ENCODE measurements at places on chromosomes 7 and 10.

DNA sequence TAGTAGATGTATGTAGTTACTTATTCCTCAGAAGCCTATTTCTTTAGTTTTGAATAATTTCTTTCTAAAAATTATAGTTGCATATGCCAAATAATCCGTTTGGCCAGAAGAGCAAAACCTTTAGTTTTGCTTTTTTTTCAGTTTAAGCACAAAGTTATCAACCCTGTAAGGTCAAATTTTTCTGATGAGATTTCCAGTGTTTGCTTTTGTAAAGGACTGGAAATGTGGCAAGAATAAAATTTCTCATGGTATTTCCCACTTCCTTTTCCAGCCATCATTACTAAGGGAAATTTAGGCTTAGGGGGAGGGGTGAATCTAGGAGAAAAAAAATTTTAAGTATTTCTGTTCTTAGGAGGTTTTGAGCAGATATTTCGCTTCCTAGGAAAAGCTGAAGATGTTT, 7.6 kb downstream of the CALD1 start:
- DNase-seq = no peak

GRCh38 chr7:32399311-32399710, 90.9 kb downstream of the LSM5 start:
- DNase-seq = no peak

- DNase-seq = no peak
These were observed 6.6 kb upstream of the TPK1 start for GRCh38 chr7:144842377-144842851.

DNA sequence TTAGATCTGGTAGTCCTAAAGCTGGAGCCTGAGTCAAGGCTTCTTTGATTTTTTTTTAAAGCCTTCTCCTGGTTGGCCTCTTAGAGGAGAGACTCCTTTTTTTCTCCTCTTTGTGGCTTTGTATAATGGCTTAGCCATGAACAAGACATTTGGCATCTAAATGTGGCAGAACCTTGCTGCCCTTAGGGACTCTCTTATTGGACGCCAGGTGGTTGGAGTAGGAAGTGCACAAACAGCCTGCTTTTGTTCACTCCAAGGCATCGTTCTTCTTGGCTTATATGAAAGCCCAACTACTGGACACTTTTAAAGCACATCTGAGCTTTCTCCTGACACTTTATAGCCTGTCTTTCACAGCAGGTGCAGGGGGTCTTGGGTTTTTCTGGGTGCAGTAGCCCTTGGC, 25.0 kb downstream of the ZPBP start:
- no peak for DNase-seq

- DNase-seq = no peak
These were observed 95.5 kb downstream of the PPP1R17 start for GRCh38 chr7:31782411-31782991.

GRCh38 chr10:13555884-13556510, 27.2 kb upstream of the BEND7 start:
- no peak for DNase-seq

DNA sequence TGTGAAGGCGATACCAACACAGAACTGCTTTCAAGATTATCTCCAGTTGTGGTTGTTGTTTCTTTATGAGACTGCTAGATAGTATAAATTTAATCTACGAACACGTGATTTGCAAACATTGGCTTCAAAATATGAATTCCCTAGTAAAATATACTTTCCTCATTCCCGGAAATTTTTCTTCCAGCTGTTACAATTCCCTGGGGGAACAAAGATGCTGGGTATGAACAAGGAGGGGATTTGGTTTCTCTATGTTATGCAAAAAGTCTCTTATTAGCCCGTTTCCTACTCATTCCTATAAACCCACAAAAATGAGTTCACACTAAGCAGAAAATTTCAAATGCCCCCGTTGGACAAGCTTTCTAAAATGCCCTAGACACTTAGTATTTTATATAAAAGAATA, 928.3 kb downstream of the CNTNAP2 start:
- DNase-seq = no peak

GRCh38 chr7:46569133-46569465, 648.0 kb upstream of the IGFBP3 start:
- DNase-seq = no peak

DNA sequence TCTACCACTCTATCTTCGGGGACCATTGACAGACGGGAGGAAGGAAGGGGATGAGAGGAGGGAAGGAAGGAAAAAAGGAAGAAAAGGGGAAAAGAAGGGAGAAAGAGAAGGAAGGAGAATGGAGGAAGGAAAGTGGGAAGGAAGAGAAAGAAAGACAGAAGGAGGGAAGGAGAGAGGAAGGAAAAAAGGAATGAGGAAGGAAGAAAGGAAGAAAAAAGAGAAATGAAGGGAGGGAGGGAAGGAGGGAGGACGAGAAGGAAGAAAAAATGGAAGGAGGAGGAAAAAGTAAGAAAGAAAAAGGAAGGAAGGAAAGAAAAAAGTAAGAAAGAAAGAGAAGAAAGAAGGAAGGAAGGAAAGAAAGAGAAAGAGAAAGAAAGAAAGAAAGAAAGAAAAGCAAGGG, 128.9 kb downstream of the ADARB2 start:
- DNase-seq = no peak

GRCh38 chr10:93436591-93437085, 45.5 kb downstream of the MYOF start:
- DNase-seq = no peak

DNA sequence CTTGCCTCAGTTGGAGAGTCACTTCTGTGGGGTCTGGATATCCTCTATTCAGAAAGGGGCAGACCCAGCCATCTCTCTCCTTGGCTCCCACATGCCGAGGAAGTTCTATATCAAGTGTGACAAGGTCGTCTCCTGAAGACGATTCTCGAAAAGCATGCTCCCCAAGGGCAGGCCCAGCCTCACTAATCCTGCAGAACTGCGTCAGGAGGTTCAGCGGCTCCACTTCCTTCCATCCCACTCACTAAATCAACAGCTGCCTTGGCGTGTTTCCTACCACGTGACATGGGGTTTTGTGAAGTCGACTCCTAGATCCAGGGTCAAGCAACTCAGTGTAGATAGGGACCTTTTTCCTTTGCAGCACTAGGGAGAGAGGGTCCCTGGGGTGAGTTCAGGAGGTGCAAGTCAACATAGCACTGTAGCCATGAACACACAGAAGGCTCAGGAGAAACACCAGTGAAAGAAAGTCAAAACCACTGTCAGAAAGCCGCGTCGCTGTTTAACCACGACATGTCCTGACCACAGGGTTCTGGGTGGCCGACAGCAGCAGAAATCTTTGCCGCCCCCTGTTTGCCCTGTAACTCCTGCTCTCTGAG, 156.4 kb downstream of the PRPF18 start:
- no peak for DNase-seq

- DNase-seq = no peak
These were observed 195.4 kb downstream of the SKIDA1 start for GRCh38 chr10:21329995-21330627.

- DNase-seq = no peak
These were observed 5.2 kb downstream of the CHPF2 start for GRCh38 chr7:151237244-151238189.

DNA sequence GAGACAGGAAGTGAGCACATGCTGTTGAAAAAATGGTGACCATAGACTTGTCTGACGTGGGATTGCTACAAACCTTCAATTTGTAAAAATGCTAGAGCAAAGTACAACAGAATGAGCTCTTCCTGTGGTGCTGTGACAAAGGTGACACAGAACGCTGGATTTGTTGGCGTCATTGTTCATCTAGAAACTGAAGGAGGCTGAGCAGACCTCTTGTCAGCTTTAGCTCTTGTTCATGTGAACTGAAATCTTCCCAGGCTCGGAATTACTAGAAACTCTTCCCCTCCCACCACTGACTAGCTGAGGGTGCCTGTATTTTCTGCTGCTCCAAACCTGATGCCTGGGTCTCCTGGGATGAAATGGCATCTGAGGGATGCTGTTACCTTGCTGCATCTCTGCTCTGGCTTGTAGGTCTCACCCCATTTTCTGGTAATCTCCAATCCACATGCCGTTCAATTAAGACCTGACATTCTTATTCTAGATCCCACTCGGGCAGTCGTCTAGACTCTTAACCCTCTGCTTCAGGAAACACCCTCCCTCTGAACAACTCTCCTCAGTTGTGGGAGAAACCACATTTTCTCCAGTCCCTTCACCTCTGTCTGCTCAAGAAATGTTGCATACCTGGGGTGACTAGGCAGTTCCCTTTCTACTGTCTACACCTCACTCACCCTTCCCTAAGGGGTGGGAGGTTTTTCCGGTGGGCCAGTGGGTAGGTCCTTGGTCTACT, 349.3 kb downstream of the CXCL12 start:
- DNase-seq = no peak

- no peak for DNase-seq
These were observed 33.6 kb upstream of the UTF1 start for GRCh38 chr10:133196221-133196915.

All from stimulated activated CD8-positive, alpha-beta memory T cell treated with anti-CD3 and anti-CD28 coated beads, Interleukin-2, amount 100 ng/mL, for 1 hour (primary cell).